Body of pancreas (tissue), 4 donors: ENCODE measurements at places on chromosomes 1 and 21. TPM values are rescaled to one million over a fixed set of nuclear protein-coding genes. Genes with fewer than 3 reads are reported as not detected.

The STUM gene
- total RNA-seq: 1.6 TPM

The IRF6 gene
- 13.2 TPM for total RNA-seq

The YBEY gene
- total RNA-seq: 15.2 TPM

The ZNF648 gene
- total RNA-seq: not detected

GRCh38 chr1:54569339-54569738 is 21.3 kb downstream of the ACOT11 start:
- H3K27ac ChIP-seq: no peak overlapping the region
- peaks cover 12% of the 10 kb centered on the region for H3K4me1 ChIP-seq
- no peaks in the 10 kb centered on the region for H3K36me3 ChIP-seq

DNA sequence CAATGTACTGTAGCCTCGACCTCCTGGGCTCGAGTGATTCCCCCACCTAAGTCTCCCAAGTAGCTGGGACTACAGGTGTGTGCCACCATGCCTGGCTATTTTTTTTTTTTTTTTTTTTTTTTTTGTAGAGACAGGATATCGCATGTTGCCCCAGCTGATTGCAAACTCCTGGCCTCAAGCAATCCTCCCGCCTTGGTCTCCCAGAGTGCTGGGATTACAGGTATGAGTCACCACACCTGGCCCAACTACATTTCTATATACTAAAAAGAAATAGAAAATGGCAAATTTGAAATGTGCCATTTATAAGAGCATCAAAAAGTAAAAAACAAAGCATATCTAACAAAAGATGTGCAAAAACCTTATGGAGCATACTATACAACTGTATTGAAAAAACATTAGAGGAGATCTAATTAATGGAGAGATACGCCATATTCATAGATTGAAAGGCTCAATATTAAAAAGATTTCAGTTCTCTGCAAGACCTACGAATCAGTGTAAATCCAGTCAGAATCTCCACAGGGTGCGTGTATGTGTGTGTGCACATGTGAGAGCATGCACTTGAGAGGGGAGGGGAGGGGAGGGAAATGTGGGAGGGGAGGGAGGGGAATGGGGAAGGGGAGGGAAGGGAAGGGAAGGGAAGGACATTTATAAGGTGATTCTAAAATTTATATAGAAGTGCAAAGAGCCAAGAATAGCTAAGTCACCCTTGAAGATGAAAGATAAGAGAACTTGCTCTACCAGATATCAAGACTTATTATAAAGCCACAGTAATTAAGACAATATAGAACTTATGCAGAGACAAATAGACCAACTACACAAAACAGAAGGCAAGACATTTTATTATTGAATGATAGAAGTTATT is 15.5 kb upstream of the PADI4 start:
- H3K4me3 ChIP-seq: no peak overlapping the region
- DNase-seq: no peak
- no peaks in the 10 kb centered on the region for H3K36me3 ChIP-seq
- no peaks in the 10 kb centered on the region for H3K4me1 ChIP-seq
- no peak overlapping the region for H3K27ac ChIP-seq
- H3K27me3 ChIP-seq: no peaks in the 10 kb centered on the region

GRCh38 chr1:67724928-67725560 is 40.0 kb downstream of the GADD45A start:
- no peak for DNase-seq
- H3K27me3 ChIP-seq: no peaks in the 10 kb centered on the region
- H3K27ac ChIP-seq: no peak overlapping the region
- no peak overlapping the region for H3K4me3 ChIP-seq
- H3K4me1 ChIP-seq: peaks cover 18% of the 10 kb centered on the region

DNA sequence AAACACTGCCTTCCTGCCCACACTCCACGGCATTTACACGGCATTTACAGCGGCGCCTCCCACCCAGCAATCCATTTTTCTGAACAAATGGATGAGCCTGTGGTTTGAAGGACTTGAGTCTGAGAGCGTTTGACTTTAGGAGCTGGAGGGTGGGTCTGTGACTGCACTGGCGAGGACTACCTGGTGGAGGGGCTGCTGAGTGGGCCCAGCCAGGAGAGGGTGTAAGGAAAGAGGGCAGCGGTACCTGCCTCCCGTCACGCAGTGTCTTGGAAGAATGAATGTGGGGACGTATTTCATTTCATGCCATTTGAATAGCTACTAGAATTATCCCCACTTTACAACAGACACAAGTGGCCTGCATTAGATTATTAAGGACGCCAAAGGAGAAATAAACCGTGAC is 62.9 kb downstream of the B3GALT5 start:
- no peak for DNase-seq
- H3K4me3 ChIP-seq: no peak overlapping the region
- H3K27me3 ChIP-seq: no peaks in the 10 kb centered on the region

DNA sequence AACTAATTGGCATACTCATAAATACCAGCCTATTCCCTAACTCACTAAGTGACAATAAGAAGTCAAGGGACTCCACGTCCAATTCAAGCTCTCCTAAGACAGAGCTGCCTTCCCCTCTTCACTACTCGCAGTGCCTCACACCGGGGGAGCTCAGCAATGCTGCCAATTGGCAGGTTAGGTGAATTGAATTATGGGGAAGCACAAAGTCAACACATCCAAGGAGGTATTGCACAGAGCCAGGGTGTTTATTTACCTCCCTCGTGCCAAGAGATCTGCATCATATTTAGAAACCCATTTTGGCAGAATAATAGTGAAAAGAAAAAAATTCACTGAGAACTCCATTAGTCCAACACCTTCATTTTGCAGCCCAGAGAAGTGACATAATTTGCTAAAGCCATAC is 20.4 kb upstream of the TNR start:
- H3K36me3 ChIP-seq: no peaks in the 10 kb centered on the region
- DNase-seq: no peak

DNA sequence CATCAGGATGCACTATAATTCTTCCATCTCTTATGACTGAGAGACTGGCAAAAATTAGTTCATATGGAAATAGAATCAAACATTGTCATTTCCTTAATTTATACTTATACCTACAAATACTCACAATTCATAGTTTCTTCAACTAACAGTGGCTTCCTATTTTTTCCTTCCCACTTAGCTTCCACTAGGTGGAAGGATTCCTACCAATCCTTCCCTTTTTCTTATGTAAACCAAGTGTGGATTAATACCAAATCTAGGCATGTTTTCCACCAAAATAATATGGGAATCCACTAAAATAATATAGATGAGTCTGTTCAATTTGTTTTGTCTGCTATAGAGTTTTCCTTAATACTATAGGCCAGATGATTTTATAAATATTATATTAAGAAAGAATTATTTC is 1537.1 kb downstream of the PLA2G4A start:
- no peak overlapping the region for H3K27ac ChIP-seq
- no peaks in the 10 kb centered on the region for H3K4me1 ChIP-seq
- H3K36me3 ChIP-seq: no peaks in the 10 kb centered on the region
- no peak overlapping the region for H3K4me3 ChIP-seq
- no peak for DNase-seq

DNA sequence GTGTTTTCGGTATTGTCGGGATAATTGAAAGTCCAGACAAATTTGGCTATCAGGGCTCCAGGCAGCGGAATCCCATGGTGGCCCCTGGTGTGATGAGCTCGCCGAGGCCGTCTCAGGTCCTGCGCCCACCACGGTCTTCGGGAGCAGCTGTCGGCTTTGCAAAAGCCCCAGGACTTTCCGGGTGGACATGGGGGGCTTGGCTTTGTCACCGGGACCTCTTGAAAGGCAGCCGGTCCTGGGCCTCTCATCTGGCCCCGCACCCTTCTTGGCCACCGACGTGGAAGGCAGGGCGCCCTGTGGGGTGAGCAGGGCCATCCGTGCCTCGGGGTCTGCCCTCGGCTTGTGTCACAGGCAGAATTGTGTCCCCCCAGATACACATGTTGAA is 87.1 kb upstream of the ACTRT2 start:
- H3K4me3 ChIP-seq: no peak overlapping the region
- no peaks in the 10 kb centered on the region for H3K36me3 ChIP-seq
- no peak overlapping the region for H3K27ac ChIP-seq
- H3K27me3 ChIP-seq: no peaks in the 10 kb centered on the region
- DNase-seq: no peak

- H3K4me3 ChIP-seq: no peak overlapping the region
- H3K27me3 ChIP-seq: no peaks in the 10 kb centered on the region
- no peaks in the 10 kb centered on the region for H3K36me3 ChIP-seq
- DNase-seq: no peak
Observed at GRCh38 chr1:238916828-238917227, 469.5 kb upstream of the CHRM3 start.

DNA sequence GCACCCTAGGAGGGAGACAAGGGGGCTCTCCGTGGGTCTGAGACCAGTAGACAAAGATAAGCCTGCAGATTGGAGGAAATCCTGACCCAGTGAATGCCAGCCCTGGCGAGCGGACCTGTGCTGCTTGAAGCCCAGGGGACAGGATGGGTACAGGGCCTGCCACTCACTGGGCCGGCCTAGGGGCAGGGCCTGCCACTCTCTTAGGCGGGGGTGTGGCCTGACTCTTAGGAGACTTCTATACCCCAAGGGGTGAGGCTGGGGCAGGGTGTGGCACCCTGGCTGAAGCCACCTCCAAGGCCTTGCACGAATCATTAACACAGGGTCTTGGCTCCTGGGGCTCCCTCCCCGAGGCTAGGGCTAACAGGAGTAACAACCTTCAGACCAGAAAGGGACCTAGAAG is 30.7 kb downstream of the TRIM62 start:
- H3K4me1 ChIP-seq: peaks cover 6% of the 10 kb centered on the region
- H3K36me3 ChIP-seq: peaks cover 4% of the 10 kb centered on the region
- no peak overlapping the region for H3K27ac ChIP-seq
- no peaks in the 10 kb centered on the region for H3K27me3 ChIP-seq
- H3K4me3 ChIP-seq: no peak overlapping the region

DNA sequence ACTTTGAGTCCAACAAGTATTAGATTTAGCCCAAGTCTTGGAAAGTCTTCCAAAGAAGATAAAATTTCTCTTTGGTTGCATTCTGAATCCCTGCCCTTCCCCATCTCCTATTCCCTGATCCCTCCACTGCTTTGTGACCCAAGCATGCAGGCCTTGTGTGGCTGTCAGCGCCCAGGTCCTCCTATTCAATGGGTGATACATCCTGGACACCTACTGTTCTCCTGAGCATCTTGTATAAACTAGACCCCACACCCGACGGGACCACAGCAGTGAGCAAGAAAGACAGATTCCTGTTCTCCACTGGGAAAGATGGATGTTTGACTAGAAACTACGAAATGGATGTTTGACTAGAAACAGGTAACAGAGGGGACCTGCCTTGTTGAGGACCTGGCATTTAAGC is 136.6 kb downstream of the KIF26B start:
- H3K27ac ChIP-seq: no peak overlapping the region
- H3K4me1 ChIP-seq: no peaks in the 10 kb centered on the region
- H3K4me3 ChIP-seq: no peak overlapping the region
- H3K36me3 ChIP-seq: no peaks in the 10 kb centered on the region

GRCh38 chr21:35428001-35428320 is 378.9 kb upstream of the RUNX1 start:
- no peaks in the 10 kb centered on the region for H3K27me3 ChIP-seq
- H3K27ac ChIP-seq: no peak overlapping the region
- no peaks in the 10 kb centered on the region for H3K4me1 ChIP-seq
- no peak for DNase-seq
- no peak overlapping the region for H3K4me3 ChIP-seq

DNA sequence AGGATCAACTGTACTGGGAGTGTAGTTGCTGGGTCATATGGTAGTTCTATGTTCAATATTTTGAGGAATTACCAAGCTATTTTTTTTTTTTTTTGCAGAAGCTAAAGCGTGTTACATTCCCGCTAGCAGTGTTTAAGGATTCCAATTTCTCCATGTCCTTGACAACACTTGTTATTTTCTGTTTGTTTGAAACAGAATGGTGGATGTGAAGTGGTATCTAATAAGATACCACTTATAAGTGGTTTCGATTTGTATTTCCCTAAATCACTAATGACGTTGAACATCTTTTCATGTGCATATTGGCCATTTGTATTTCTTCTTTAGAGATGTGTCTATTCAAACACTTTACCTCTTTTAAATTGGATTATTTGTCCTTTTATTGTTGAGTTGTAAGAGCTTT is 112.2 kb downstream of the DISP1 start:
- H3K4me3 ChIP-seq: no peak overlapping the region
- H3K4me1 ChIP-seq: peaks cover 21% of the 10 kb centered on the region
- no peak overlapping the region for H3K27ac ChIP-seq
- no peaks in the 10 kb centered on the region for H3K27me3 ChIP-seq

DNA sequence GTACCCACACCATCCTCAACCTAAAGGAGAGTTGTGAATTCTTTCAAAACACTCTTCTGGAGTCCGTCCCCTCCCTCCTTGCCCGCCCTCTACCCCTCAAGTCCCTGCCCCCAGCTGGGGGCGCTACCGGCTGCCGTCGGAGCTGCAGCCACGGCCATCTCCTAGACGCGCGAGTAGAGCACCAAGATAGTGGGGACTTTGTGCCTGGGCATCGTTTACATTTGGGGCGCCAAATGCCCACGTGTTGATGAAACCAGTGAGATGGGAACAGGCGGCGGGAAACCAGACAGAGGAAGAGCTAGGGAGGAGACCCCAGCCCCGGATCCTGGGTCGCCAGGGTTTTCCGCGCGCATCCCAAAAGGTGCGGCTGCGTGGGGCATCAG is 638 bp upstream of the OLIG2 start:
- peaks cover 59% of the 10 kb centered on the region for H3K27me3 ChIP-seq
- H3K4me3 ChIP-seq: no peak overlapping the region
- H3K27ac ChIP-seq: no peak overlapping the region

GRCh38 chr1:41386196-41386663 is 25.0 kb downstream of the FOXO6 start:
- no peak overlapping the region for H3K27ac ChIP-seq
- no peaks in the 10 kb centered on the region for H3K27me3 ChIP-seq
- H3K4me1 ChIP-seq: peaks cover 41% of the 10 kb centered on the region
